Activated T-helper 1 cell treated with Interleukin-2 at 50 U/mL for 16 hours (primary cell): ENCODE measurements at places on chromosomes 6 and 20.

GRCh38 chr6:19492636-19493405, 344.3 kb upstream of the ID4 start:
- DNase-seq = no peak

- DNase-seq = no peak
Observed at GRCh38 chr20:9417665-9418064, 96.7 kb upstream of the LAMP5 start.

DNA sequence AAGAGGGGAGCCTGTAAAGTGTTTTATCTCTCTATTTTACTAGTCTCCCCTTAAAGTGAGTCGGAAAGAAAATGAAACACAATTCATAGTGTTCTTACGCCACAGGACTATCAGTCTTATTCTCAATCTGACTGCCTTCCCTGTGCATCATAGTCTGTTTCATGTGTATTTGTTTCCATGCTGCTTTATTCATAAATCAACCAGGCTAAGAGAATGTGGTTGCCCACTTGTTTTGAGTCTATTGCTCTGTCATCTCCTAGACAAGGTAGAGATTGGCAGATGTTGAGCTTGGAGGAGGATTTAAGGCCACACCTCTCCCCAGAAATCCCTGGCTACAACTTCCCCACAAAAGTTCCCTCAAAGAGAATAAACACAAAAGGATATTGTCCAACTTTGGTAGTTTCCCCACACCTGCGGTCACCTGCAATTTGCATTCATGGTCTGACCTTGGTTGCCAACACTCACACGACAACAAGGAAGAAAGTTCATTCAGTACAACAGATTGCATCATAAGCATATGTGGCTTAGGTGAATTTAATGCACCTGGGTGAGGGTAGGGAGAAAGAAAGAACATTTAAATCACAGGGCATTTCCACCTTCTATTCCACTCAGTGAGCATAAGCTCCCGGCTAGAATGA, 167.1 kb upstream of the FBXL4 start:
- no peak for DNase-seq

DNA sequence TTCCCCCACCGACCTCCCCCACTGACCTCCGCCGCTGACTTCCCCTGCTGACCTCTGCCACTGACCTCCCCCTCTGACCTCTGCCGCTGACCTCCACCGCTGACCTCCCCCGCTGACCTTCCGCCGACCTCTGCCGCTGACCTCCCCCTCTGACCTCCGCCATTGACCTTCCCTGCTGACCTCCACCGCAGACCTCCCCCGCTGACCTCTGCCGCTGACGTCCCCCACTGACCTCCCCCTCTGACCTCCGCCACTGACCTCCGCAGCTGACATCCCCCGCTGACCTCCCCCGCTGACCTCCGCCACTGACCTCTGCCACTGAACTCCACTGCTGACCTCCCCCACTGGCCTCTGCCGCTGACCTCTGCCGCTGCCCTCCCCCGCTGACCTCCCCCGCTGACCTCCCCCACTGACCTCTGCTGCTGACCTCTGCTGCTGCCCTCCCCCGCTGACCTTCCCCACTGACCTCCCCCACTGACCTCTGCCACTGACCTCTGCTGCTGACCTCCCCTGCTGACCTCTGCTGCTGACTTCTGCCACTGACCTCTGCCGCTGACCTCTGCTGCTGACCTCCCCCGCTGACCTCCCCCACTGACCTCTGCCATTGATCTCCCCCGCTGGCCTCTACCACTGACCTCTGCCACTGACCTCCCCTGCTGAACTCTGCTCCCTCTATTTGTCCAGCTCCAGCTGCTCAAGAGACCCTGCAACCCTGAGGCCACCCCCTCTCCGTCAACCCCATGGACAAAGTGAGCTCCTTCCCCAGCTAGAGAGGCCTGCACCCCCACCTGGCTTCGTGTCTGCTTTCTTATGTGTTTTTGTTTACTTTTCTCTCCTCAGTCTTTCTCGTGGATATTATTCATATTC, 91.4 kb upstream of the AFDN start:
- no peak for DNase-seq

DNA sequence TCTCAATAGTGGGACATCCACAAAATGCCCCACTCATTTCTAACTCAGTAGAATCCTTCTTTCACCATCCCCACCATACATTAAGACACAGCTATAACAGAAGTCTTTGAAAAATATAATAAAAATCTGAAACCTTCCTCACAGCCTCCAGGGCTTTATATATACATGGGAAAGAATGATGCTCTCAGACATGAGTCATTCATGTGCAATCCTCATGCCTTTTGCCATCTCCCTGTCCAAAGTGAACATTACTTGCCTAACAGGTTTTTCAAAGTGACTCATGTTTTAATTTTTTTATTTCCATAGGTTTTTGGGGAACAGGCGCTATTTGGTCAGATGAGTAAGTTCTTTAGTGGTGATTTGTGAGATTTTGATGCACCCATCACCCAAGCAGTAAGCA, 162.7 kb downstream of the RALGAPA2 start:
- DNase-seq = no peak

GRCh38 chr6:167396068-167396658, 71.3 kb downstream of the TTLL2 start:
- DNase-seq = no peak

DNA sequence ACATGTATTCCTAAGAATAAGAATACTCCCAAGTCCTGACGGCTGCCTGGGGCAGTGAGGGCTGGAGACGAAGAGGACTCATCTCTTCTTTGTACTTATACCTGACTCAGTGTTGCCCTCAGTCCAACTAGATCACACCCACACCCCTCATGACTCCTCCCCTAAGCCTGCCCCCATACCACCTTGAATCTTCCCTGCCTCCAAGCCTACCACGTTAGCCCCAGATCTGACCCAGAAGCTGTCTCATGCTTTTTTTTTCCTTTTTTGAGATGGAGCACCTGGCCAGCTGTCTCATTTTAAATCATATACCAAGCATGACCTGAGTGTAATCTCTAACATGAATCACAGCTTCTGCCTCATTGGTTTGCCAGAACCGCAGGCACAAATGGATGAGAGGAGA, 45.2 kb downstream of the MUC22 start:
- no peak for DNase-seq

GRCh38 chr6:52995913-52996645, 995 bp upstream of the GSTA4 start:
- DNase-seq = no peak

DNA sequence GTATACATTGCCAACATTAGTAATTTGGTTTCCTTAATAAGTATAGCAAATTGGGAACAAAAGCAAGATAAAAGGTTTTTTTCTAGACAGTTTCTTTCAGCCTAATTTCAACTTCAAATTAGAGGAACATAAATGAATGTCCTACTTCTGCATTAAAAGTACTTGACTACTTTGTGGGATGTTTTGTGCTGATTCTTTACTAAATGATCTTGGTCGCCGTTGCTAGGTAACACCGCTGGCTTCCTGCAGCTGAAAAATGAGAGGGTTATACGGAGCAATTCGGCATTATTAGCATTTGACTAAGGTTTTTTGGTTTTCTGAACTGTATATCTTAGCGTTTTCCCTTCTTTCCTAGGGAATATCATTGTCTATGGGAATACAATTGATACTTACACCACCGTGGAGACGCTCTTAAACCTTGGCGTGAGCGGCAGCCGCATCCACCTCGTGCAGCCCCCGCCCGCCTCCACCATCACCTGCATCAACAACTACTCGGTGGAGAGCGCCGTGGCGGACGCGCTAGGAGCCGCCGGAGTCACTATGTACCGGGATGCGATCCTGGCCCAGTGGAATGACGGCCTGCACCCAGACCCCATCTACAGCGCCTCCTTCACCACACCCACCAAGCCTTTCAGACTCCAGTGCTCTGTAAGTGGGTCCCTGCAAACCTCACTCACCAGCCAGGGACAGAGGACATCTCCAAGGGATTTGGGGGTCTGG, 90.9 kb upstream of the INSM1 start:
- DNase-seq = no peak

GRCh38 chr6:117498159-117498558, 15.7 kb downstream of the DCBLD1 start:
- DNase-seq = no peak

DNA sequence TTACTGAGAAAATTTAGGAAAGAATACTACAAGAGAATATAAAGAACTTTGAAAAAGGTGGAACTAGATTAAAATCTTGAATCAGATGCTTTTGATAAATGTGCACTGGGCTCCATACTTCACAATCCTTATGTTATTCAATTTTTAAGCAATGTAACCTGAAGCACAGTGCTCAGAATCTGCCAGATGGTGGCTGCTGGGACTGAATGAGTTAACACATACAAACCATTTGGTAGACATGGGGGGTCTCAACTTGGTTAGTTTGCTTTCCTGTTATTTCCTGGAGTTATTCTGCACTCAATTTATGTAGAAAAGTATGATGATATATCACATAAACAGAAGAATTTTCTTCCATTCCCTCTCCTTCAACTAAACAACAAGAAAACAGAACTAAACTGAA, 326.5 kb downstream of the RNGTT start:
- no peak for DNase-seq

GRCh38 chr20:5950271-5951031, at the start of the genes MCM8 and TRMT6:
TSS of gene MCM8 (plus strand) at chr20:5950652. CDS start at chr20:5952016, 1,364 bp downstream.
TSS of gene TRMT6 (minus strand) at chr20:5950533. CDS start at chr20:5950405, 128 bp downstream.
- DNase-seq = peak; percentile 92

- no peak for DNase-seq
Observed at GRCh38 chr6:6246544-6246943, 73.9 kb downstream of the F13A1 start.

- no peak for DNase-seq
Observed at GRCh38 chr6:156308604-156309003, 468.6 kb upstream of the ARID1B start.

DNA sequence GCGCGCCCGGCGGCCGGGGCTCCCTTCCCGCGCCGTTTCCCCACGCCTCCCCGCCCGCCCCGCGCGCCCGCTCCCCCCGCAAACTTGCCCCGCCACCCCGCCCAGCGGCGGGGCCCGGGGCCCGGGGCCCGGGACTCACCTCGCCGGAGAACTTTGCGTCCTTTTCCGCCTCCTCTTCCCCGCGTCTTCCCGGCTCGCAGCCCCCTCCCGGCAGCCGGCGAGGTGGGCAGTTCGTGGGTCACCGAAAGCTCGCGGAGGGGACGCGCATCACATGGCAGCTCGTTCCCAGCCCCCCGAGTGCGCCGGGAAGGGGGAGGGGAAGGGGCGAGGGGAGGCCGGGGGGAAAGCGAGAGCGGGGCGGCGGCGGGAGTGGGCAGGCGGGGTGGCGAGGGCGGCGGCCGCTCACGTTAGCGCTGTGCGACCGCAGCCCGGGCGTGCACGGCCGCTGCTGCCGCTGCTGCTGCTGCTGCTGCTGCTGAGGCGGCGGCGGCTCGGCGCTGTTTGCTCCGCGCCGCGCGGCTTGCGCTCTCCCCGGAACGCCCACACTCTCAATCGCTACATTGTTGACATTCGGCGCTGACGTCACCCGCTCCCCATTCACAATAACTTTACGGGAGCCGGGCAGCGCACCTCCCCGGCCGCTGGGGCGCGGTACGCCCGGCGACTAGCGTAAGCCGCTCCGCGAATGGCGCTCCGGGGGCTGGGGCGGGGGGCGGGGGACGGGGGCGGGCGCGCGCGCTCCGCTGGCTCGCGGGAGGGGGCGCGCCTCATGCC, at the start of gene BACH2:
BACH2 (minus strand) TSS at position 503 of the 774 bp plus-strand sequence. CDS start 287,999 bp downstream, outside the sequence.
- DNase-seq = peak; percentile 86

DNA sequence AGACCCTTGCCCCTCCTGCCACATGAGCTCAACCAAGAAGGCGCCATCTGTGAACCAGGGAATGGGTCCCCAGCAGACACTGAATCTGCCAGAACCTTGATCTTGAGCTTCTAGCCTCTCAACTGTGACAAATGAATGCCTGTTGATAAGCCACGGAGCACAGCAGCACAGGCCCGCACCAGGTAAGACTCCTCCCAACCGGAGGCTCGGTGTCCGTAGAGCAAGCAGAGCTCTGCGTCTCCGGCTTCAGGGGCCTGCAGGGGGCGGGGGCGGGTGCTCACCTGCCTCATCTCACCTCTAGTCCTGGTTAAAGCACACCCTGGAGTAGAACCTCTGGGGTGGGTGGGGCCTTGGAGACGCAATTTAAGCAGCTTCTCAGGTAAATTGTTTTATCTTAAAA, 122.7 kb downstream of the SMOC2 start:
- no peak for DNase-seq

DNA sequence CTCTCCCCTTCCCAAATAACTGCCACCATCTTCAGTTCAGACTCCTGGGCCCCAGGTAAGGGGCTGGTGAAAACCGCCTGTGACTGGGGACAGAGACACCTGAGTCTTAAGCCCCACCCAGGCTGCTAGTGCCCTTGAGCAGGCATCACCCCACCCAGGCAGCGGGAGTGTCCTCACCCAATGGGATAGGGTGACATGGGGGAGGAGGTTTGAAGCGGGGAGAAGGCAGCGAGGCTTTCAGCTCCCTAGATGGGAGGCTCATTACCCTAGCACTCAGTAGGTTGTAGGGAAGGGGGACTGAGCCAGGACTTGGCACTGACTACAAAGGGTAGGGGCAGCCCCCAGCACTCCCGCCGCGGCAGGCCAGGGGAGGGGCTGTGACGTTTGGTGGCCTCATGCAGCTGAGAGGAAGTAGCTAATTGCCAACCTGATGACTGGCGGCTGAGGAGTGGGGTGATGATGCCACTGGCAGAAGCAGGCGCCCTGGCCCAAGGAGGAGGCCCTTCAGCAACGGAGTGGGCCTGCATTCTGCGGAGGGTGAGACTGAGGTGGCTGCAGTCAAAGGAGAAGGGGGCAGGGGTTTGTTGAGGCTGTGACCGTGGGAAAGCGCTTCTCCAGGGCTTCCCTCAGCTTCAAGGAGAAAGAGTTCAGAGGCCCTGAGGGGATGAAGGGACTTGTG, 126.9 kb downstream of the MRPL14 start:
- no peak for DNase-seq

DNA sequence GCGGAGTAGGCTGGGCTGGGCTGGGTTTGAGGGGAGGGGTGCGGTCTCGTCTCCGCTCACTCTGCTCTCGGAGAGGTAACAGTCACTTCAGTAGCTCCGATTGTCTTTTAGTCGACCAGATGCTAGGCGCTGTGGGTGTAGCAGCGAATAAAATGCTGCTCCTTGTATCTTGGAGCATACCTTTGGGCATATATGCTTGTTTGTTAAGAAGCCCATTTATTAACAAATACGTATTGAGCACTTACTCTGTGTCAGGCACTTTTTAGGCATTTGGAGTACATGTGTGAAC, 545 bp downstream of the ACTR5 start:
- DNase-seq = peak; percentile 29

DNA sequence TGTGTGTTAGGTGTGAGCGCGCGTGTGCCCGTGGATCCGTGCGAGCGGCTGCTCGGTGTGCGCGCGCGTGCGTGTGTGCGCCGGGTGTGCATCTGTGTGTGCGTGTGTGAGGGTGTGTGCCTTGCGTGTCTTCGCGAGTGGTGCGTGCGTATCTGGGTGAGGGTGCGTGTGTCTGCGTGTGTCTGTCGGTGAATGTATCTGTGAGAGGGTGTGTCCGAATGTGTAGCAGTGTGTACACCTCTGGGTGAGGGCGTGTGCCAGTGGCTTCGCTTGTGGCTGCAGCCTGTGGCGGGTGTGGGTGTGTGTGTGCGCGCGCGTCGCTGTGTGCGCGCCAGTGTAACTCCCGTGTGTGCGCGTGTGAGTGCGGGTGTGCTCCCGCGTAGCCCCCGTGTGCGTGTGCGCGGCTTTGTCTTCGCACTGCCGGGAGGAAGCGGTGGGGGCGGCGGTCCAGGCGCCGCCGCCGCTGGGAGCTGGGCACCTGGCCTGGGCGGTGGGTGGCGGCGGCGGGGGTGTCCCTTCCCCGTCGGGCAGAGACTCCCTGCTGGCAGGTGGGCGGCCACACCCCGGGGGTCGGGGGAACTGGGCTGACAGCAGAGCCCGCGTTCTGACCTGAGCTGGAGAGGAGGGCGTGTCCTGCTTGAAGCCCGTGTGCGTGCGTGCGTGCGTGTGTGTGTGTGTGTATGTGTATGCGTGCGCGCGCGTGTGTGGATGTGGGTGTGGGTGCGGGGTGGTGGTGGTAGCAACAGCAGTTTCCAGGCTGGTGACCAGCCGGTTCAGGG, 61.3 kb upstream of the EPB41L1 start:
- peak; percentile 4 for DNase-seq

- peak; percentile 20 for DNase-seq
Observed at GRCh38 chr20:1434571-1435336, 31.9 kb downstream of the NSFL1C start.
